Right kidney (tissue), 9 donors: ENCODE measurements at places on chromosomes 11 and 22.

DNA sequence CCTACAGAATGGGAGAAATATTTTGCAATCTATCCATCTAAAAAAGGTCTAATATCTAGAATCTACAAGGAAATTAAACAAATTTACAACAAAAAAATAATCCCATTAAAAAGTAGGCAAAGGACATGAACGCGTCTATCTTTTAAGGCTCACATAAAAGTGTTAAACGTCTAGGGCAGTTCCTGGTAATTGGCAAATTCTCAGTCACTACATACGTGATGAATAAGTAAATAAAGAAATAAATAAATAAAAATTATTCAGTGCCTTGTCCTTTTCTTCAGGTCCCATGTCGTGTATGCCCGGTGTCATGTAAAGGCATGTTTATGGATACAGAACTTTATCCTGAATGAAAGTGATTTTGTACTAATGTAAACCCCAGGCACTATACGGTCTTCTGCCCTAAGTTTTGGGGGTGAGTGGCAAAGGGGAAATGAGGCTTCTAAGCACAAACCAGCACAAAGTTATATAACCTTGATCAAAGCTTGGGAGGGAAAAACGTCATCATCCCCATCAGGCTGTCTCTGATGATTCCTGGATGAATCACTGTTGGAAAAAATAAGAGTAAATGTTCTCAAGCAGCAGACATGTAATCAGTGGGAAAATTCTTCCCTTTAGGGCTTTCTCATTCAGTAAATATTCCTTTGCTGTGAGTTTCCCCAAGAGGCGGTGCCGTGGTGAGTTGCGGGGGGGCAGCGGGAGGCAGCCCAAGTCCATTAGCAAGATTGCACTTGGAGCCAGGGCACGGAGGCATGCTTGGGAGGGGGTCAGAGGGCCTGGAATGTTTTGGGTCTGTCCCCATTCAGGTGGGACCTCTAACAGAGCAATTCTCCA lies 30.4 kb upstream of the MICAL2 start:
- DNase-seq = no peak

DNA sequence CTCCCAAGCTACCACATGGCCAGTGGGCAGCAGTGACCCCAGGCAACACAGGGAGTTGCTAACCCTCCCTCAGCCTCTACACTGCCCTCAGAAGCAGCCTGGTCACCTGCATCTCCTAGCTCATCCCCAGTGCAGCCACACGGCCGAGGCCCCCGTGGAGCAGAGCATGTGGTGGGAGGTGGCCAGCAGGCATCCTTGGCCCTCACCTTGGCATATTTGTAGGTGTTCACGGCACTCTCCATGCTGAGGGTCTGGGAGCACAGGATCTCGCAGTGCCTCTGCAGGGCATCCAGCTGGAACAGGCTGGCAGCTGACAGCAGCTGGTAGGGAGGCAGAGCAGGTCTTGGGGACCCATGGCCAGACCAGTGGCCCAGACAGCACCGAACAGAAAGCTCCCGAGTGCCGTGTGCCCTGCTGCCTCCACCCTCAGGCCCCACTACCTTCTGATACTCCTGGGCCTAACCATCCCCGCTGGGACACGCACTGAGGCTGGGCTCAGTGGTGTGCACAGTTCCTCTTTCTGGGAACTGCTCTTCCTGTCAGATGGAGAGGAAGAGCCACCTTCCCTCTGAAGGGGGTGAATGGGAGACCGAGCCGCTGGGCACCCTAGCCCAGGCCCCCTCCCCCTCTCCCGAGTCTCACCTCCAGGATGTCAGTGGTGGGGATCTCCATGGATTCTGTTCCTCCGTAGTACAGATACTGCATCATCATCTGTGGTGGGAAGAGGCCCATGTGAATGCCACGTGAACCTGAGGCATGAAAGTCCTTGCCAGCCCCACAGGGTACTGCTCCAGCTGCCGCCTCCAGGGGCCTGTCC lies 48.8 kb downstream of the NAT10 start:
- no peak for DNase-seq

DNA sequence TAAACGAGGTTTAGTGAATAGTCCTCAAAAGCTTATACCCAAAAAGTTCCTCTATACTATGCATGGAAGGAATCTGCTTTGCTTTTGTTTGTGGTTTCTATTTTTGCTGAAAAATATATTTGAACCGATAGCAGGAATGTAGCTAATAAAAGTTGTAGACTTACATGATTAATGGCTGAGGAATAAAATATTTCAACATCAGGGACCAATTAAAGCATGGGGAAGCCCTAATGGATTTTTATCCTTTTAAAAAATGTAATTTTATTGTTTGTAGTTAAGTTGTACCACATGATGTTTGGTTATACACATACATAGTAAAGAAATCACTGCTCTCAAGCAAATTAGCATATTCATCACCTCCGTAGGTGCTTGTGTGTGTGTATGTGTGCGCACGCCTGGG lies 295.3 kb upstream of the CNTN5 start:
- DNase-seq = no peak

- no peak for DNase-seq
Measured at GRCh38 chr11:64226507-64227051, 505 bp downstream of the NUDT22 start.

GRCh38 chr11:8019314-8020243 lies 32.4 kb downstream of the EIF3F start:
- peak; percentile 62 for DNase-seq

DNA sequence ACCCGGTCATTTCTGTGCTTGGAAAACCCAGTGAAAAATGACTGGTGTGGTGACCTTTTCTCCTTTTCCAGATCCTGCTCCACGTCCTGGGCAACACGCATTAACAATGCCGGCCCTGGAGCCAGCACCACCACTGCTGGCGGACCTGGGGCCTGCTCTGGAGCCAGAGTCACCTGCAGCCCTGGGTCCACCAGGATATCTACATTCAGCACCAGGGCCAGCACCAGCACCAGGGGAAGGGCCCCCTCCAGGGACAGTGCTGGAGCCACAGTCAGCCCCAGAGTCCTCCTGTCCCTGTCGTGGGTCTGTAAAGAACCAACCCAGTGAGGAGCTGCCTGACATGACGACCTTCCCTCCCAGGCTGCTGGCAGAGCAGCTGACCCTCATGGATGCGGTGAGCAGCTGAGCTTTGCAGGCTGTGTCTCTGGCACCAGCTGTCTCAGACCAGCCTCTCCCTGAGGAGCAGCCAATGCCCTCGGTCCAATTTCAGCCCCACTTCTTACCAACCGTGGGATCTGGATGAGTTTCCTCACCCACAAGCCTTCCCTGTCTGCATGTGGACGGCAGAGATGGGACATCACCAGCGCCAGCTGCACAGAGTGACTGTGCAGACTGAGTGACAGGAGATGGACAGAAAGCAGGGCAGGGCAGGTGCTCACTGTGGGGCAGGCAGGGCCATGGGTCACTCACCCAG lies 1.9 kb downstream of the RGL4 start:
- DNase-seq = no peak

- no peak for DNase-seq
Measured at GRCh38 chr11:111957663-111958444, 20.7 kb downstream of the DIXDC1 start.

DNA sequence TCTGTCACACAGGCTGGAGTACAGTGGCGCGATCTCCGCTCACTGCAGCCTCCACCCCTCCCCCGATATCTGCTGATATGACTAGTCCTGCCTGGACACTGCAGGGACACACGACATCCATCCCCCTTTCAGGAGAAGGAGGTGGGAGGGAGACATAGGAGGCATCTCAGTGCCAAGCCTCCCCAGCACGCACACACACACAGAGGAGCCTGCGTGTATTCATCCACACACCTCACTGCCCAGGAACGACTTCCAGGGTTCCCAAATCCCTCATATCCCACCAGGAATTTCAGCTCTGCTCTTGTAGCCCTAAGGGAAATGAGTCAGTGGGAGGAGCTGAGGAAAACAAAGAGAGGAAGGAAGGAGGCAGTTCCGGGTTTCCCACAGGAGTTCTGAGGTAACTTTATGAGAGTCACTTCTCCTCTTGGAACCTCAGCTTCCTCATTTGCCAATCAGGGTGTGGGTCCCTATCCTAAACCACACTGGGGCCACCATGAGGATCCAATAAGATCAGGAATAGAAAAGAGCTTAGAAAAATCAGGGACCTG lies 37.2 kb upstream of the ACER3 start:
- DNase-seq = peak; percentile 37

- no peak for DNase-seq
Measured at GRCh38 chr11:102655547-102655946, 30.4 kb upstream of the MMP20 start.

GRCh38 chr22:30424534-30425326 lies 838 bp upstream of the MTFP1 start:
- no peak for DNase-seq

GRCh38 chr11:24575392-24575791 lies 78.5 kb downstream of the LUZP2 start:
- no peak for DNase-seq

DNA sequence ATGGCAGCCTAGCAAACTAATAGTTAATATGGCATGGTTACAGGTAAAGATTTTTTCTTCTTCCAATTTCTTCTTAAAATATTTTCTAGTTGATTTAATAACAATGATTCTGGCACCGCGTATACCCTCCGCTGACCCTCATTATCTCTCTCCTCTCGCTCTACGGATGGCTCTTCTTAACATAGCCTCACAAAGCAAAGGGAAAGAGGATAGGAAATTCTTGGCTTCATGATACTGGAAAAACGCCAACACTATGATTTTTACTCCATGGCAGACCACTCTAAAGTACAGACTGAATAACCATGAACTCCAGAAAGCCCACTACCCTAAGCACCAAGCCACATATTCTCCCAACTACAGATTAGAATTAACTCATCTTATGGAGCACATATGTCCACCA lies 6.1 kb downstream of the PI4KA start:
- no peak for DNase-seq

DNA sequence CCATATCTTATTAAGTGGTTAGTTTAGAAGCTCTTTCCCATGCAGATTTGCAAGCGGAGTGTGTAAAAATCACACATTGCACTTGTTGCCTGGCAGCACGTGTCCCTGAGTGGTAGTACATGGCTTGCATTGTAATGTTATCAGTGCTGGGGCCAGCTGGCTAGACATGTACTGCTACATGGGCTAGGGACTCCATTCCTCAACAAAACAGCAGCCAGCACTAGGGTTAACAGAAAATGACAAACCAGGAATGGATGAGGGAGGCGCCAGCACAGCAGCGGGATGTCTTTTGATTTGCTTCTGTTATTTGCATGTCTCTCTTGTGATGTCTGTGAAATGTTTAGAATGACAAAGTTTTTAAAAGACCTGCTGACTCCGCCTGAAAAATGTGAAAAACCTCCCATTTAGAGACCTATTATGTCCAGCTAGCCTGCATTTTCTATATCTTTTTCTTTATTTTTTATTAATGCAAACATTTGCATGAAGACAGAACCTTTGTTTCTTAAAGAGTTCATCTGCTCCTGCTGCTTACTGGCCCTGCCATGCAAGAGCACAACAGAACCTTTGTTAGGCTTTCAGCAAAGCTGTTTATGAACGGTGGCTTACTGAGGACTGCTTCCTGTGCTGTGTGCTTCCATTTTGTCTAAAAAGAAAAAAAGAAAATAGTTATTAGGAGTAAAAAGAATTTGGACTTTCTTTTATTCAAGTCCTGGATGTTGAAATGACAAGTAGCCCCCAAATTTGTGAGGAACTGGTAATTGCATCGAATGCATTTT lies 40.7 kb downstream of the CSTPP1 start:
- DNase-seq = no peak

DNA sequence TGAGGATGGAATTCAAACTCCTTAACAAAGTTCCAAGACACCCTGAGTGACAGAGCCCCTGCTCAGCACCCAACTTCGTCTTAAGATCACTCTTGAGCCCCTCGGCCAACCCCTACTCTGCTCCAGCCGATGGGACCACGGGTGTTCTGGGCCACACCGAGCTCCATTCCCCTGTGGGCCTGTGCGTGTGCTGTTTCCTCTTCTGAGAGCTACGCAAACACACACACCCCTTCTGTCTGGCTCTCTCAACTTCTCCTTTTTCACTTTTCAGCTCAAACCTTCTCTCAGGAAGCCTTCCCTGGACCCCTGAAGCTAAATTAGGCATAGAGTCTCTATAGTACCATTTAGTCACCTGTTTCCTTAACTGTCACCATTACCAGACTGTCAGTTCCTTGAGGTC lies 37.5 kb upstream of the NNMT start:
- no peak for DNase-seq

- DNase-seq = no peak
Measured at GRCh38 chr11:45319077-45319476, 32.9 kb upstream of the SYT13 start.
